Left cardiac atrium (tissue), 4 donors: ENCODE measurements at places on chromosomes 5 and 9. TPM values are rescaled to one million over a fixed set of nuclear protein-coding genes. Genes with fewer than 3 reads are reported as not detected.

Gene IFNB1
- not detected for total RNA-seq

Gene FGFR4
- 0.92 TPM for total RNA-seq

Gene ADRA1B
- 2.9 TPM for total RNA-seq

Gene ADAMTS12
- total RNA-seq = 3.4 TPM

Gene HRCT1
- total RNA-seq = 9.3 TPM

Gene PITX1
- total RNA-seq = not detected

Gene ARID3C
- not detected for total RNA-seq

DNA sequence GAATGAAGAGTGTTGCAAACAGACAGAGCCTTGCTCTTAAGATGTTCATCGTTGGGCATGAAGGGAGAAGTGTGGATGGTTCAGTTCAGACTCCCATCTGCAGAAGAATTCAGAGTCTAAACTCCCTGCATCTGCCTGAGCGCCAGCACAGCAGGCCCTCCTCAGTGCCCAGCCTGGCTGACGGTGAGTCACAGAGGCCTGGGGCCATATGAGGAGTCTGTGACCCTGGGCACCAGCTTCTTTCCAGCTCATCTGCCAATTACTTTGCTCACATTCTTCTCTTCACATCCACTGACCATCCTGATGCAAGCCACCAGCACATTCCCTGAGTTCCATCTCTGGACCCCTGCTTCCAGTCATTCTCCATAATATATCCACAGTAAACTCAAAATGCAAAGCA is 401.1 kb upstream of the TRPC7 start:
- DNase-seq = no peak

GRCh38 chr9:75574569-75574968 is 315.9 kb upstream of the PCSK5 start:
- DNase-seq = no peak

- DNase-seq = no peak
Measured at GRCh38 chr5:119067450-119067849, 3.4 kb upstream of the DMXL1 start.

- DNase-seq = no peak
Measured at GRCh38 chr5:55540024-55540423, 5.3 kb upstream of the PLPP1 start.

GRCh38 chr5:31657315-31657979 is 18.5 kb downstream of the PDZD2 start:
- DNase-seq = no peak

DNA sequence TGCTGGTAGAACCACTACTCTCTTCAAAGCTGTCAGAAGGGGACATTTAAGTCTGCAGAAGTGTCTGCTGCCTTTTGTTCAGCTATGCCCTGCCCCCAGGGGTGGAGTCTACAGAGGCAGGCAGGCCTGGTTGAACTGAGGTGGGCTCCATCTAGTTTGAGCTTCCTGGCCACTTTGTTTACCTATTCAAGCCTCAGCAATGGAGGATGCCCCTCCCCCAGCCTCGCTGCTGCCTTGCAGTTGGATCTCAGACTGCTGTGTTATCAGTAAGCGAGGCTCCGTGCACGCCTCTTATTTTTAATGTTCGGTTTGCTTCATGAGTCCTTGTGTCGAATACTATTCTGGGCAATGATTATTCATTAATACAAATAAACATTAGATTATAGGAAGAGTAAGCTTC is 3.1 kb upstream of the SLC27A6 start:
- no peak for DNase-seq

DNA sequence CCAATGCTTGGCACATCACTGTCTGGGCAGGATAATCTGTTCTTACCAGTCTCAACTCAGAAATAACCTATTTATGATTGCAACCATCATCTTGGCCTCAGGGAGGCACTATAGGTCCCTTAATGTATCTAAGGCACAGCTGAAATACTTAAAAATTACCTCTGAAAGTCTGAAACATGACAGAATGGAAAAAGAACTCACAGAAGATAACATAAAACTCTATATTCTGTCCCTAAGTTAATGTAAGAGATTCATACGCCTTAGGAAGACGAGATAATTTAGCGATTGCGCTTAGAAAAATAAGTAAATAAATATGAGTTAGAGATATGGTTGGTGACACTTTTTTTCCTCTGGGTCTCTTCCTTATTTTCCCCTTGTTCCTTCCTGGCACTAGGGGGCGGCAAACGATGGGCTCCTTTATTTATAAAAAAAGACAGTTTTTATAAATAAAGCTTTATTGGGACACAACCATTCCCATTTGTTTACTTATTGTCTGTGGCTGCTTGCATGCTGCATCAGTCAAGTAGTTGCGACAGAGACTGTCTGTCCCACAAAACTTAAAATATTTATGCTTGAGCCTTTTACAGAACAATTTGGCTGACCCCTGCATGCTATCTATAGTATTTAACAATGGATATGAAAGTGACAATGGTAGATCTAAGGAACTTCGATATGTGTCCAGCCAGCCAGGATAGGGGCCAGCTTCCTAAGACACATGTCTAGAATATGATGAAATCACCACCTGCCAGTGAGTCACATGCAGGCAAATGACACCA is 79.6 kb downstream of the PDE4D start:
- DNase-seq = no peak

- no peak for DNase-seq
Measured at GRCh38 chr9:105248691-105249090, 4.2 kb downstream of the SLC44A1 start.

- DNase-seq = no peak
Measured at GRCh38 chr5:126917918-126918614, 112.3 kb downstream of the MARCHF3 start.
